Gastrocnemius medialis (tissue), 4 donors: ENCODE measurements at places on chromosomes 4 and X. TPM values are rescaled to one million over a fixed set of nuclear protein-coding genes. Genes with fewer than 3 reads are reported as not detected.

DNA sequence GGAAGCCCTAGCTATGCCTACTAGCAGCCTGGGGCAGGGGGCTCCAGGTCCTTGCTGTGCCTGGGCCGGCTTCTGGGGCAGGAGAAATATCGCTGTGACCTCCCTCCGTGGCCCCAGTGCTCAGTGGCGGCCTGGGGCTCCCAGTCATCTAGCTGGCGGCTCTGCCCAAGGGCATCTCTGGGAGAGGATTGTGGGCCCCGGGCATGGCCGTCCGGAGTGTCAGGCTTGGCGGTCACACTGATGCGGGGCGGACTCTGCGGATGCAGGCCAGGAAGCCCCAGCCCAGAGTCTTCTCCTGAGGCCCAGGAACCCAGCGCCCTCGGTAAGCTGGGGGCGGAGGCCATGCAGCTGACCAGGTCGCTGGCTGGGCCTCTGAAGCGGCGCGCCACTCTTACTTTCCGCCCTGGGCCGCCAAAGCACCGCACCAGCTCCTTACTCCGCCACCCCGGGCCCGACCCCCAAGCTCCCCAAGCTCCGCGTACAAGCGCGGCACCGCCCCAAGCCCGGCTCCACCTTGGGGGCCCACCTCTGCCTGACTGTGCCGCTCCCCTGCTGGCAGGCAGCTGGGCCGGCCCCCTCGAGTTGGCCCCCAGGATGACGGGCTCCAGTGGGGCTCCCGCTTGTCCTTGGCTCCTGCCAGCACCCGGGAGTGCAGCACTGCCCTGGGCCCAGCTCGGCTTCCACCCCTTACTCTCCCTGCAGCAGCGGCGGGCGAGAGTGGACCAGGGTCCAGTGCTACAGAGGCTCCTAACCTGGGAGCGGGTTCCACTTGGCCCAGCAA is 720.0 kb downstream of the PCDH18 start:
- H3K36me3 ChIP-seq = no peaks in the 10 kb centered on the region
- no peak for DNase-seq
- H3K27ac ChIP-seq = no peak overlapping the region
- H3K4me1 ChIP-seq = no peaks in the 10 kb centered on the region

GRCh38 chrX:7112071-7112470 is 35.4 kb upstream of the STS start:
- DNase-seq = no peak
- no peaks in the 10 kb centered on the region for H3K36me3 ChIP-seq
- peaks cover 14% of the 10 kb centered on the region for H3K4me1 ChIP-seq
- no peak overlapping the region for H3K27ac ChIP-seq

Gene TRAPPC2
- total RNA-seq = 4.3 TPM

- H3K27me3 ChIP-seq = no peaks in the 10 kb centered on the region
- no peaks in the 10 kb centered on the region for H3K36me3 ChIP-seq
- no peak overlapping the region for H3K27ac ChIP-seq
- no peak overlapping the region for H3K4me3 ChIP-seq
- H3K4me1 ChIP-seq = no peaks in the 10 kb centered on the region
- no peak for DNase-seq
Measured at GRCh38 chr4:2333356-2333841, 71.5 kb upstream of the MXD4 start.

DNA sequence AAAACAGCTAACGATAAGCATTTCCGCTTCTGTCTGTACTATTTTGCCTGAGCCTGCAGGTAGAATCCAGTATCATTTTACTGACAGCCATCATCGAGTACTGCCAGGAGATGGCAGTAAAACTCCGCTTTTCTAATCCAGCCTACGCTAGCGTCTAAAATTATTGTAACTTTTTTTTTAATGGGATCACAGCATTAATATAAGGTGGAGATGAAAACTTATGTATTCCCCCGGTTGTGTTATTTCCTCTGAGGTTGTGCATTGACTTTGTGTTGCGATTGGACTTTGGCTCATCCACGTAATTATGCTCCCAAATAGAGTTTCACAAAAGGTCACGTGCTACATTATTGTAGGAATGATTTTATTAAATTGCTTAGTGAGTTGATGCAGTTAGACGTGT is 248.1 kb downstream of the C4orf33 start:
- DNase-seq = no peak
- H3K27me3 ChIP-seq = no peaks in the 10 kb centered on the region
- no peaks in the 10 kb centered on the region for H3K36me3 ChIP-seq
- H3K4me1 ChIP-seq = no peaks in the 10 kb centered on the region
- no peak overlapping the region for H3K4me3 ChIP-seq
- no peak overlapping the region for H3K27ac ChIP-seq

DNA sequence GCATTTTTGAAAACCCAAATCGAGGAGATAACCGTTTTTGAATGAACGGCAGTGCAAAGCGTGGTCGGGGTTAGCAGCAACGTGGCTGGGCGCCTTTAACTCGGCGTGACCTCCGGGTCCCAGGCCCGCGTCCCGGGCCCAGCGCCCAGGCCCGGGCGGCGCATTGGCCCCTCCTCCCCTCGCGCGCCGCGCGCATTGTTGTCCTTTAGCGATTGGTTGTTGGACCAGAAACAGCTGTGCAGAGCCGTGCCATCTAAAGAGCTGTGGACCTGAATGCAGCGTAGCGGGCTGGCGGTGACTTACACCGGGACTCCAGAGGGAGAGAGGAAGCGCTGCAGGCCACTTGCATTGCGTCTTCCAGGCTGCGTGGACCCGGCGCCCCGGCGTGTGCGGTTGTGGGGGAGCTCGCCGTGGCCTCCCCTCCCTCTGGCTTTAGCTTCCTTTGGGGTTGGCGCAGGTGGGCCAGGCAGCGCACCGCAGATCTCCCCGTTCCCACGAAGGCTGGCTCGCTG is at the start of gene STOX2:
Gene STOX2 (plus strand): TSS at position 227 of the 512 bp plus-strand sequence. CDS start 1,484 bp downstream, outside the sequence.
- no peaks in the 10 kb centered on the region for H3K27me3 ChIP-seq
- H3K27ac ChIP-seq = peak within 1 kb of the TSS; percentile 90
- no peaks in the 10 kb centered on the region for H3K36me3 ChIP-seq
- H3K4me1 ChIP-seq = peaks cover 17% of the 10 kb centered on the region
- peak within 1 kb of the TSS; percentile 87 for H3K4me3 ChIP-seq

GRCh38 chr4:148023512-148024181 is 291.8 kb downstream of the ARHGAP10 start:
- H3K27me3 ChIP-seq = no peaks in the 10 kb centered on the region
- H3K4me3 ChIP-seq = peak overlapping the region; percentile 36
- DNase-seq = no peak
- H3K4me1 ChIP-seq = peaks cover 65% of the 10 kb centered on the region
- peak overlapping the region; percentile 80 for H3K27ac ChIP-seq

Gene SPIN2A
- total RNA-seq = not detected

GRCh38 chr4:184587221-184587620 is 62.0 kb downstream of the CASP3 start:
- H3K4me3 ChIP-seq = no peak overlapping the region
- H3K27ac ChIP-seq = no peak overlapping the region
- no peaks in the 10 kb centered on the region for H3K27me3 ChIP-seq
- no peaks in the 10 kb centered on the region for H3K36me3 ChIP-seq
- no peaks in the 10 kb centered on the region for H3K4me1 ChIP-seq

Gene ZIC3
- total RNA-seq = not detected

Gene MTMR8
- 0.87 TPM for total RNA-seq

- no peak for DNase-seq
- no peaks in the 10 kb centered on the region for H3K4me1 ChIP-seq
- peak overlapping the region; percentile 14 for H3K27ac ChIP-seq
- H3K27me3 ChIP-seq = no peaks in the 10 kb centered on the region
- no peaks in the 10 kb centered on the region for H3K36me3 ChIP-seq
Measured at GRCh38 chr4:158050942-158051341, 121.9 kb downstream of the GASK1B start.

Gene PAGE4
- not detected for total RNA-seq

DNA sequence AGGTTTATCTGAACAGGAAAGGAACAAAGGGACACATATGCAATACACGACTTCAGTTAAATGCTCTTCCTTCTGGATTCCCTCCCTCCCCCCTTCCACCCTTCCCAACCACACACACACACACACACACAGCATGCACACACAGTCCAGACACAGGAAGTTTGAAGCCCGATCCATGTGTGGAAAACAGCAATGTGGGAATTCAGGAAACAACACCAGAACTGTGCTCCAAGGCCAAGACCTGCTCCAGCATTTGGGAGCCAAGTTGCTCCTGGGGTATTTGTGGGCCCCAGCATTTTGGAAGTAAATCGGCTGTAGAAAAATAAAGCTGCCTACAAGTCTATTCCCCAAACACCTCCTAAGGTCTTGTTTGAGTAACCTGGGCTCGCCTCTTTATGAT is 5.6 kb upstream of the AMOT start:
- no peaks in the 10 kb centered on the region for H3K36me3 ChIP-seq
- H3K27me3 ChIP-seq = no peaks in the 10 kb centered on the region

DNA sequence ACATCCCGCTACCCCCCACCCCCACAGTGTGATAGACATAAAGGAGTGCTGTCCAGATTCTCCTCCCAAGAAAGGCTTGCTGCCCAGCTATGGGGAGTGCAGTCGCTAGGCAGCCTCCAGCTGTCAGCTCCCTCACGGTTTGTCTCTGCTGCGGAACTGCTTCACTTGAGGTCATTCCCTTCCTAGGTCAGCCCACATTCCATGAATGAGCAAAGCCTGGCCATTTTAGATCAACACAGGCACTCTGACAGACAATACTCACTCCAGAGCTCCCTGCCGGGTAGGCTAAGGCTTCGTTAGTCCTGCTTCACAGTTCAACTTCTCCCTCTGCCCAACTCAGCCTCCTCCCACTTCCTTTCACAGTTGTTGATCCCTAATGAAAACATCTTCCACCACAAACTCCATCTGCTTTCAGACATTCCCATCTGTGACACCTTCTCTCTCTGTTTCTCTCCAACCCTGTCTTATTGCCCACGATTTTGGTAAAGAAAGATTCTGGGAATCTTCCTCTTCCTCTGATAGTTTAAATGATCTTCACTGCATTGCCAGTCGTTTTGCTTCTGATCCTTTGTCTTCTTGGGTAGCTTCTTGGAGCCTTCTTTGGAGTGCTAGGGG is 318.9 kb upstream of the F9 start:
- no peaks in the 10 kb centered on the region for H3K4me1 ChIP-seq
- DNase-seq = no peak
- no peaks in the 10 kb centered on the region for H3K27me3 ChIP-seq
- no peaks in the 10 kb centered on the region for H3K36me3 ChIP-seq
- no peak overlapping the region for H3K4me3 ChIP-seq
- H3K27ac ChIP-seq = peak overlapping the region; percentile 22

- no peak overlapping the region for H3K4me3 ChIP-seq
- no peaks in the 10 kb centered on the region for H3K27me3 ChIP-seq
- no peaks in the 10 kb centered on the region for H3K4me1 ChIP-seq
- no peaks in the 10 kb centered on the region for H3K36me3 ChIP-seq
- DNase-seq = no peak
Measured at GRCh38 chr4:114860786-114861185, 252.6 kb downstream of the NDST4 start.

- no peaks in the 10 kb centered on the region for H3K4me1 ChIP-seq
- H3K4me3 ChIP-seq = no peak overlapping the region
- no peak for DNase-seq
- H3K27ac ChIP-seq = no peak overlapping the region
Measured at GRCh38 chrX:116282751-116283150, 112.2 kb downstream of the AGTR2 start.

GRCh38 chr4:174989791-174990190 is 71.6 kb downstream of the ADAM29 start:
- no peak overlapping the region for H3K4me3 ChIP-seq
- H3K27ac ChIP-seq = no peak overlapping the region
- no peaks in the 10 kb centered on the region for H3K27me3 ChIP-seq
- H3K36me3 ChIP-seq = no peaks in the 10 kb centered on the region

- no peaks in the 10 kb centered on the region for H3K27me3 ChIP-seq
- DNase-seq = no peak
- no peak overlapping the region for H3K27ac ChIP-seq
- H3K36me3 ChIP-seq = no peaks in the 10 kb centered on the region
- no peaks in the 10 kb centered on the region for H3K4me1 ChIP-seq
- no peak overlapping the region for H3K4me3 ChIP-seq
Measured at GRCh38 chr4:88207171-88207570, 48.7 kb upstream of the ABCG2 start.

DNA sequence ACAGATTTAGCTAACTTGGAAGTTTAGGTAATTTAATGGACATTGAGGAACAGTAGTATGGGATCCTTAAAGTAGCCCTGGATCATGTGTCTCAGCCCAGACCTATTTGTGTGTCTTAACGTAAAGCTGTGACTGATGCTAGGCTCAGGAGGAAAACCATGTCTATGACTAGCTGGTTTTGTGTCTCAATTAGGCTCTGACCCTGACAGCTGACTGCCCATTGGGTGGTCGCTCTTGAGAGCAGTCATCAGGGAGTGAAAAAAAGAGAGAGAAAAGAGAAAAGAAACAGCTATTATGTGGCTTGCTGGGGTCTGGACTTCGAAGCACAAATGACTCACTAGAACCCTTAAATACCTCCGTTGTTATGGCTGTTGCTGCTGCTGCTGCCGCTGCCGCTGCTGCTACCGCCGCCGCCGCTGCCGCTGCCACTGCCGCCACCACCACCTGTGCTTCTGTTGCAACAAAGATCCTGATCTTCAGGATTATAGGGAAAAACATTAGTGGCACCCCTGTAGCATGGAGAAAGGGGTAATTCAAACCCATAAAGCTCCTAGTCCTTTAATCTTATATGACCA is 70.7 kb downstream of the GSPT2 start:
- DNase-seq = no peak
- no peak overlapping the region for H3K27ac ChIP-seq
- no peaks in the 10 kb centered on the region for H3K36me3 ChIP-seq
- H3K27me3 ChIP-seq = no peaks in the 10 kb centered on the region
- no peaks in the 10 kb centered on the region for H3K4me1 ChIP-seq
- H3K4me3 ChIP-seq = no peak overlapping the region

DNA sequence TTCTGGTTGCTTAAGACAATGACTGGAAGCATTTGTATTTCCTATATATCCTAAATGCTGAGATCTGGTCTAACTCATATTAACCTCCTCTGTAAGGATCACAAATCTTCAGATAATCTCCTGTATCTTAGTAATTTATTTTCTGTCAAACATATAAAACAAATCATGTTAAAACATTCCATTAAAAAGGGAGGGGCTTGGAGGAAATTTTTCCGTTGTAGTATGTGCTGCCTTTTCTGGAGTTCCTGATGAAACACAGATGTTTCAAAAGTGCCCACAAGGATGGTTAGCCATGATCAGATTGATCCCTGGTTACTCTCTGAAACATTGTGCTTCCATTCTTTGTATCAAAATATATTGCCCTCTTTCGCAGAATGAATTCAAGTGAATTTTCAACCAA is 182.1 kb downstream of the TENM3 start:
- DNase-seq = no peak
- H3K36me3 ChIP-seq = no peaks in the 10 kb centered on the region
- no peaks in the 10 kb centered on the region for H3K4me1 ChIP-seq
- H3K27me3 ChIP-seq = no peaks in the 10 kb centered on the region
- H3K4me3 ChIP-seq = no peak overlapping the region

GRCh38 chr4:41890085-41890484 is 45.1 kb upstream of the TMEM33 start:
- no peak for DNase-seq
- H3K4me3 ChIP-seq = no peak overlapping the region
- H3K27ac ChIP-seq = no peak overlapping the region
- no peaks in the 10 kb centered on the region for H3K4me1 ChIP-seq
